HCT116 (cell line): ENCODE measurements at places on chromosomes 13 and 19.
A peak's percentile ranks its signal among the peaks of the same experiment; 100 is the strongest.

- peak; percentile 56 for DNase-seq
These were observed 23.9 kb upstream of the PSG4 start for GRCh38 chr19:43229315-43229714.

- no peak for DNase-seq
These were observed 23.1 kb downstream of the CHAF1A start for GRCh38 chr19:4425537-4425936.

- DNase-seq: no peak
These were observed 115.1 kb downstream of the KCNRG start for GRCh38 chr13:50130123-50130946.

DNA sequence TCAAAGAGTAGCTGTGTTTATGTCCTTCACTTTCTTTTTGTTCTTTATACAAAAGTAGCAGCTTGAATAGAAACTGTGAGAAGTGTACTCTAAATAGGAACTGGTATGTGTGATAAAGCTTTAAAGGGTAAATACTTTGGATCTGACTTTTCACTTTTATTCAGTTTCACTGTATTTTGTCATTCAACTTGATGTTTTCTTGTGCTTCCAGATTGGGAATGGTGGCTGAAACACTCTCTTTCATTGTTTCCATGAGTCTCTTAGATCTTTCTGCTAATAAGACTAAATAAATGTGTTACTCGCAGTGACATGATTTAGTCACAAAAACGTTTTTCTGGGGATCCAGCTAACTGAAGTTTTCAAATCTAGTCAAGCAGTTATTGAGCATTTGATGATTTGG, 133.2 kb downstream of the GPC5 start:
- no peak for DNase-seq
